T-helper 2 cell treated with Interferon-gamma antibody and Interleukin-4, amounts not matched to agents 5 μg/mL and 100 μg/mL, for 36 hours (primary cell): ENCODE measurements at places on chromosomes 11 and 22.

GRCh38 chr11:12285811-12286222 is 91.6 kb upstream of the PARVA start:
- DNase-seq: peak; percentile 1

- no peak for DNase-seq
Observed at GRCh38 chr11:98431463-98432359, 589.0 kb upstream of the CNTN5 start.

DNA sequence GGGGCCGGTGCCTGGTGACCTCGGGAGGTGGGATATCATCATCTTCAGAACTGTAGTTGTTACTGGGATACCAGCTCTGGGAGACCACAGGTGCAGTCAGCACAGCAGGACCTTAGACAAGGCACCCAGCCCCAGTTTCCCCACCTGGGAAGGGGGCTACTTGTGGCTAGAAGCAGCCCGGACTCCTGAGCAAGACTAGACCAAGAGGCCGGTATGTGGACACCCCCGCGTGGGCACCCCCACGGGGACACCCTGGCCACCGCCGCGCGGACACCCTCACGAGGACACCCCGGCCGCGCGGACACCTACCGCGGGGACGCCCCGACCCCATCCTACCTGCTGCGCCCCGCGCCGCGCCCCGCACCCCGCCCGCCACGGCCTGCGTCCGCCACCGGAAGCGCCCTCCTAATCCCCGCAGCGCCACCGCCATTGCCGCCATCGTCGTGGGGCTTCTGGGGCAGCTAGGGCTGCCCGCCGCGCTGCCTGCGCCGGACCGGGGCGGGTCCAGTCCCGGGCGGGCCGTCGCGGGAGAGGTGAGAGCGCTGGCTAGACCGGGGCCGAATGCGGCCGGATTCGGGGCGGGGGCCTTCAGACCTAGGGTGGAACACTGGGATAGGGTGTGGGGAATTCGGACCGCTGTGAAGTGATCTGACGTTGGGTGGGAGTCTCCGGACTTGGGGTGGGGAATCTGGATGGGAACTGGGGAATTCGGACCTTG is at the start of the genes COMT and TXNRD2:
COMT (plus strand) TSS at position 408 of the 718 bp plus-strand sequence. CDS start 20,755 bp downstream, outside the sequence.
TXNRD2 (minus strand) TSS at position 454 of the 718 bp plus-strand sequence; CDS start at position 439, 15 bp downstream.
- DNase-seq: peak; percentile 64

GRCh38 chr11:130129922-130130321 is 29.7 kb upstream of the ST14 start:
- no peak for DNase-seq

DNA sequence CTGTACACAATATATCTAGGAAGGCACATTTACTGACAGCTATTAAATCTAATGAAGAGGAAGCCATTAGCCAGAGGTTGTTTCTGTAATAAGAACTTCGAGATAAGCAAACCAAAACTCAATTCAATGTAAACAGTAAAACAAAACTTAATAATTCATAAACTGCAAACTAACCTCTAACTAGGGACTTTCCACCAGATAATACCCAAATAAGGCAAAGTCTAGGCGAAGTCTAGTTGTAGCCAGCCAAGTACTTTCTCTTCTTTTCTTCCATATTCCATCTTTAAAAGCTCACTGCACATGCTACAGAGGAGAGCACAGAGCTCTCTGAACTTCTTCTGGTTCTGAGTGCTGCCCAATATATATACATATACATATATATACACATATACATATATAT is 229.9 kb upstream of the ANO5 start:
- DNase-seq: no peak

DNA sequence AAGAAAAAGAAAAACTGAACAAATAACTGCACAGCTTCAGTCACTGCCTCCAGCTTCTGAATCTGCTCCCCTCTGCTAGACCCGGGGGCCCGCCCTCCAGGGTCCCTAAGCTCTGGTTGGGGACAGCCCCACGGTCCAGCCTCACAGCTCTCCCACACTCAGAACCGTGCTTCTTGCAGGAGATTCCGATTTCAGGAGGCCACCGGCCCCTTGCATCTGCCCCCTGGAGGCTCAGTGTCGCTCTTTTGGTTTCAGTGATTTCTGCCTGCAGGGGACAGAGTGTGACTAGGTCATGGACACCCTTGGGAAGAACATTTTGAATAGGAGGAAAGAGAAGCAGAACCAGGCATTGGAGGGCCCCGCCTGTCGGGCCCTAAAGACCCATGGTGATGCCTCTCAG is 23.1 kb upstream of the RPS3 start:
- DNase-seq: no peak

DNA sequence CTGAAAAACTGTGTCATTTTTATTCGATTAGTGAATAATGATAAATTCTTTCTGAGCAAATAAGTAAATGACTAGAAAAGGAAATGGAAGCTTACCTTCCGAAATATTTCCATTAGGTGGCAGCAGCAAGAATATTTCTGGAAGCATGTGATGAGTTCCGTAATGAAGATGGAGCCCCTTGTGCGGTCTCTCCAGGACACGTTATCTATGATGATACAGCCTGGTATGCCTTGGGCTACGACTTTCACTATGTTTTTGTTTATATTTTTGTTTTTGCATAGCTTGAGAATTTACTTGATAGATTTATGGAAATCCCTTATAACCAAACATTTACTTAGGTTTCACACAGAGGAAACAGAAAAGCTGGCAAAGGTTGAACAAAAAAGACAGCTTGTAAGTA is 25.7 kb downstream of the CASP5 start:
- DNase-seq: no peak

GRCh38 chr22:36221799-36222751 is 17.3 kb downstream of the APOL2 start:
- peak; percentile 15 for DNase-seq

DNA sequence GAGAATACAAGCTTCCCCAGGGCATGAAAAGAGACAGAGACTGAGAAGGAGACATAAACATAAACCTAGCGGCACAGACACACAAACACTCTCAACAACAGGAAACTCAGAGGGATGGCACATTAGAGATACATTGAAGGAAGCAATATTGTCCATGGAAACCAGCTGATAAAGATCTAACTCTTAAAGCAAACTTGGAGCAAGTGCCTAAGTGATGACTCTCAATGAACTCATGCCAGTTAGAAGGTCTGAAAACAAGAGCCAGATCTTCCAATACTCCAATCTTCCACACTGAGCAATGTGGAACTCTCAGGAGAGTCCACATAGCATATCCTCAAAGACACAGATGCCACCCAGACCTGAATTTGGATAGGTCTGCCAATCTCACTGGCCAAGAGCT is 168.8 kb upstream of the ISX start:
- DNase-seq: no peak

GRCh38 chr22:39176143-39176713 is 23.7 kb upstream of the CBX7 start:
- DNase-seq: no peak

DNA sequence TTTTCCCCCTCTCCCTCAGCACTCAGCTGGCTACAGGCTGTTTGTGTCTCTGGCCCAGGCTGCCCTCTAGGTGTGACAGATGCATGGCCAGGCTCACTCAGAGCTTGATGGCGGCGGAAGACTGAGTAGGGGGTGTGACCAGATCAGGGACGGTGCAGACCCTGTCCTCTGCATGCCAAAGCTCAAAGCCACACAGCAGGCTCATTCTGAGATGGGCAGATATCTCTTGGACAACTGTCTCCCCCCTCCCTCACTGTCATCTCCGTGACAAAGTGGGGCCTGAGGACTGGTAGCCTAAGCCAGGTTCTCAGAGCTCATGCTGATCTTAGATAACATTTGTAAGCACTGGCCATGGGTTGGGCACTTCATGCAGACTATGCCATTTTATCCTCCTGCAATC is 231.3 kb downstream of the DSCAML1 start:
- DNase-seq: no peak

- no peak for DNase-seq
Observed at GRCh38 chr11:124812876-124813275, 12.7 kb upstream of the MSANTD2 start.

DNA sequence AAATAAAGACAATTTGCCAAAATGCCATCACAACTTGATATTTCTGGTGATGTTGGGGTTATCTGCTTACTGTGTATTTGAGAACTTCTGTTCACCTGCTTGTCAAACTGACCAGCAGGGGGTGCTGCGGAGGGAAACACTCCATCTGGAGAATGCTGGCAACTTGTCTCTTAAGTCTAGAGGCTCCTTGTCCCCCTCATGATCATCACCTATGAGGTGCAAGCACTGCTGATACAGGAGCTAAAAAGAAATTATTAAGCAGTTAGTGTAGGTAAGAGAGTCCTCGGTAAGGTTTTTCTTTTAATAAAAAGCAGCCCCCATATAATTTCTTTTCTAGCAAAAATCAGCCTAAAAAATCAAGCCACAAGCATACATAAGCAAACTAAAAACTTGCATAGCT is 32.7 kb upstream of the GLYATL1B start:
- DNase-seq: peak; percentile 57

- DNase-seq: no peak
Observed at GRCh38 chr11:31798554-31799434, 12.3 kb downstream of the PAX6 start.

GRCh38 chr11:46857666-46858065 is 11.6 kb upstream of the CKAP5 start:
- DNase-seq: no peak

DNA sequence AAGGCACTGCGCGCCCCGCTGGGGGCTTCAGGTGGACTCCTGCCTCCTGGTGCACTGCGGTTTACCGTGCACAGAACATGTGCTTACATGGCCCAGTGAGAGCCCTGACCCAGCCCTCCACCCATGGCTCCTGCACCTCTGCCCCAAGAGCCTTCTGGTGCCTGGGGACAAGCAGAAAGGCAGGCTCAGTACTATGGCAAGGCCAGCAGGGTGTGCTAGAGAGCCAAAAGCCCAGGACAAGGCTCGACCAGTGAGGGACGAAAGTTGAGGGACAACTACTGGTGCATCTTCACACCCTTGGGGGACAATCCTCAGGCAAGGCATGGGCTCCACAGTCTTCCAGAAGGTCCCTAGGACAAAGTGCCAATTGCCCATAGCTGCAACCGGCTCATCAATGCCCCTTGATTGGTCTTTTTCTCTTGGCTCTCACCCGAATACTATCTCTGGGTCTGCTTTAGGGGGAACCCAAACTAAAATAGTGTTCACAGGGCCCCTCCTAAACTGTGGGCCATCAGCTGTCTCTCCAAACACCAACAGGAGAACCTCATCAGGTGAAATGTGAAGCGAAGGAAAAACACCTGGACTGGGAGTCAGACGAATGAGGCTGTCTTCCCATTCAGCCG is 13.5 kb downstream of the PGA5 start:
- peak; percentile 46 for DNase-seq

DNA sequence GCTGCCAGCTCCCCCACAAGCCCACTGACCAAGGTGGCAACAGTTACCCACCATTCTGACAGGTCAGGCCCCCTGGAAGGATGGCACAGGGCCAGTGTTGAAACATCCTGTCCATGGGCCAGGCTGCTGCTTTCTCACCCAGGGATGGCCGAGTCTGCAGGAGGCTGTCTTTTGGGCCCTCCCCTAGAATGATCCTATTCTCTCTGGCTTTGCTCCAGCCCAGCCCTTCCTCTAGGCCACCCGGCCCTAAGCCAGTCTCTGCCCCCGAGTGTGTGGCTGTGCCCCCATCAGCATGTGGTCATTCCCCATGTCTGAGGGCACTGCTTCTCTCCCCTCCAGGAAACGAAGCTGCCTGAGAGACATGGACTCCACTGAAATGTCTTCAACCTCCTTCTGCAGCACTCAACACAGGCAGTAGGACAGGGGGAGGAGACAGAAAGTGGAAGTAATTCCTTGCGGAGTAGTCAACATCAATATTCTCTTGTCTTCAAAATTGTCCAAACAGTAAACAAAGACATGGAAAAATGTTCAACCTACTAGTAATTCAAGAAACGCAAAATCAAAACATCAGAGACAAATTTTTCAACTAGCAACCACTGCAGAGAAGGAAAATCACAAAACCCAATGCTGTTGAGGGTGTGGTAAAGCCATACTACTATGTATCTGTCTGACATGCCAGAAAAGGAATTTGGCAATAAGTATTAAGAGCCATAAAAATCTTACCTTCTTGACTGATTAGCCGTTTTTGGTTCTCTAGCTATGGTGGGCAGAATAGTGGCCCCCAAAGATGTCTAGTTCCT is 5.1 kb upstream of the SCARF2 start:
- no peak for DNase-seq

DNA sequence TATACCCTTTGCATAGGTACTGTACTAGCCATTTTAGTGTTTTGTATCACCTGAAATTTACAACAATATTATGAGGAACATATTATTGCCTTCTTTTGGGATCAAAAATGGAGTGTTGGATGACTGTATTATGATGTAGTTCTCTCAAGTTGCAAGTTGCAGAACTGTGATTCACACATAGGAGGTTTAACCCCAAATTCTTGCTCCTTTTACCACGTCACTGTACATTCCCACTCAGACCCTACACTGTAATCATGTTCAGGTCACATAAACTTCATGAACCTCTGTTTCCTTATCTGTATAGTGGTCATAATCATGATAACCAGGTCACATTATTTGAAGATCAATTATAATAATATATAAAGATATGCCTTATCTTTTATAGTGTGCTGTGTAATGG is 925.1 kb upstream of the TENM4 start:
- no peak for DNase-seq

DNA sequence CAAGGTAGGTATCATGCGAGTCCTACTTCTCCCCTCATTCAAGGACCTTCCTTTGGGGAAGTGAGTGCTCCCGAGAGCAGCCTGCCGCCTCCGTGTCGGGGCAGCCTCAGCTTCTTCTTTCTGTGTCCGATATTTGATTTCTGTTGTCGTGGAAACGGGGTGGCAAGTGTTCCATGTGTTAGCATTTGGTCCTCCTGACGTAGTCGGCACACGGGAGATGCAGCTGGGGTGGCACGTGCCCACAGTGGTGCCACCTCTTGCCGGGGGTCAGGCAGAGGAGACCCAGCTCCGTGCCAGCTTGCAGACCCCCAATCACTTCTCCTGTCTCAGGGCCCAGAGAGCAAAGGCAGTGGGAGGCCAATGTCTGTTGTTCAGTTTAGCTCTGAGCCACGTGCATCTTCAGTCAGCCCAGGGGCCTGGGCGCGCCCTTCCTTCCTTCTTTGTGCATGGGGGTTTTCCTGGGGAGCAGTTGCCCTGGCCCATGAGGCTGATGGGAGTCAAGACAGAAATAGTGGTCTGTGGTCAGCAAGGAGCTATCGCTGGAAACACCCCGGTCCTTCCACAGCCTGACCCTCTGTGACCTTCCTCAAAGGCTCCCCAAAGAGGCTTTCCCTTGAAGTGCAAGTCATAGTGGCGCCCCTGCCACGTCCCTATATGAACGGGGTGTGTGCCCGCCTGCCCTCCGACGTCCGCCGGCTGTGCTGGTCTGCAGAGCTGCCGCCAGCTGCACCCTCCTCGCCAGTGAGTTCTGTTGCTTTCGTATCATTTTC is 44.5 kb downstream of the PARVB start:
- peak; percentile 4 for DNase-seq

DNA sequence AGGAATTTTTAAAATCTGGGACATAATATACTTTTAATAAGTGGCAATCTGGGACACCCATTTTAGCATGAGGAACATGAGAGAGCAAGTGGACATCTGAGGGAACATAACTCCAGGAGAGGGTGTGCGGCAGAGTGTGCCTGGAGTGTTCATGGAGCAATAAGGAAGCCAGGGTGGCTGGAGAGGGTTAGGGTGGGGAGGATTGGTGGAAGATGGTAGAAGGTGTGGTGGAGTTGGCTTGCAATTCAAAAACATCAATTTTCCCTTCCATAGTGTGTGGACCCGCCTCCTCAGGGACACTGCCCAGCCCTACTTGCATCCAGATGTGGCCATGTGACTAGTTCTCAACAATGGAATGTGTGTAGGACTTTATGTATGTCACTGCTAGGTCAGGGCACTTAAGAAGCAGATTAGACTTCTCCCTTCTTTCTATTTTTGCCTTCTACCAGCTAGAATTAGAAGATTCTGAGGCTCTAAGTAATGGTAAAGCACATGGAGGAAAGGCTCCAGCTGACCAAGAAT is 4.4 kb upstream of the DENND5A start:
- DNase-seq: no peak

- DNase-seq: no peak
Observed at GRCh38 chr11:60989093-60989650, 17.7 kb downstream of the CD6 start.
